Adipocyte (in vitro differentiated cells): ENCODE measurements at places on chromosomes 7 and 10.

DNA sequence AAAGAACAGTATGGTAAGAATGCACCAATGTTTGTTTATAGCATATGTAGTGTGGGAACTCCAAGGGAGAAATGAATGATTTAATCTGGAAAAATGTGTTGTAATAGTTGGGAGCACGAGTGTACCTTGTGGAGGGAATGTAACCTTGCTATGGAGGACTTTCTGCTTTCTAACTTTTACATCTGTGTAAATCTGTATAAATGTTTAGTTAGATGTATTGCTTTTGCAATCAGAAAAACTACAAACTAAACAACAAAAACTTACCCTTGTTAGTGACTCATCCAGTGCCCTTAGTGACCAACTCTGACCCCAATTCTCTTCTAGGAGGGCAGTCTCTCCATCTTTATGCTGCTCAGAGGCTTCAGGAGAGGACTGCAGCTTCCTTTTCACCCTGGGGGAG is 89.3 kb downstream of the CCNY start:
- peak; percentile 36 for DNase-seq

GRCh38 chr10:117533507-117534281 is 8.9 kb upstream of the EMX2 start:
- no peak for DNase-seq

GRCh38 chr7:106153891-106154449 is 41.9 kb upstream of the SYPL1 start:
- DNase-seq, result peak; percentile 93

DNA sequence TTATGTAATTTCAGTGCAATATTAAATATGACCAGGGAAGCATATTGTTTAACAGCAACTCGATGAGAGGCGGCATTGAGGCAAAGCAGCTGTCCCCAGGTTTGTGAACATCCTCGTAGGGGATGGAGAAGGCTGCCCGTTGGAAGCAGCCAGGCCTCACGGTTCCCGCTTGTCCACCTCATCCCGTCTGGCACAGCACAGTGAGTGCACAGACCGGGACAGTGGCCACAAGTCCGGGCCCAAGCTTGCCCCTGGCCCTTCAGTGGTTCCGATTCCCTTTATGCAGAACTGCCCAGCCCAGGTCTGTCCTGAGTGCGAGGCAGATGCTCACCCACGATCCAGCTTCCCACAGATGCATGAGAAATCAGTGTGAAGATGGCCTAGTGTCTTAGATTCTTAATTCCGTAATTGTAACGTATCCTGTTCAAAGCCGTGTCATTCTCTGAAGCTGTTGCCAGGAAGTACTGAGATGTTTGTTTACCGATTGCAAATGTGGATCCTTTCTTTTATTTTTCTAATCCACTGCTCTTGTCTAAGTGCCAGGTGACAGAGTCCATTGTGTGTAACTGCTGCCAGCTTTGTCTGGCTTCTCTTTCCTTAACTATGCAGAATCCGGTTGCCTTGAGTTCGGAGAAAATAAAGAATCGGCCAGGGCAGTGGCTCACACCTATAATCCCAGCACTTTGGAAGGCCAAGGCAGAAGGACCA is 35.5 kb downstream of the PFKP start:
- no peak for DNase-seq

DNA sequence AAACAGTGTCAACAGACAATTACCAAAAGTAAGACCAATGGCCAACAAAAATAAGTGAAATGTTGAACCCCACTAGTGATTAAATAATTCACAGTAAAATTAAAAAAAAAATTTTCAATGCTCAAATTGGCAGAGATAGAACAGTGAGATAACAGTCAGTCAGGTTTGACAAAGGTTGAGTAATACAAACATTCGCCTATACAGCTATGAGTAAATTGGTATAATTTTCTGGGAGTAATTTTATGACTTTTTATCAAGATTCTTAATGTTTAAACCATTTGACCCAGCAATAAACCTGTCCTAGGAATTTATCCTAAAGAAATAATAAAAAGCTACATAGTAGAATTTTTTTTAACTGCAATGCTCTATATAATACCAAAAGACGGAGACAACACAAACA is 64.9 kb upstream of the SHH start:
- no peak for DNase-seq

DNA sequence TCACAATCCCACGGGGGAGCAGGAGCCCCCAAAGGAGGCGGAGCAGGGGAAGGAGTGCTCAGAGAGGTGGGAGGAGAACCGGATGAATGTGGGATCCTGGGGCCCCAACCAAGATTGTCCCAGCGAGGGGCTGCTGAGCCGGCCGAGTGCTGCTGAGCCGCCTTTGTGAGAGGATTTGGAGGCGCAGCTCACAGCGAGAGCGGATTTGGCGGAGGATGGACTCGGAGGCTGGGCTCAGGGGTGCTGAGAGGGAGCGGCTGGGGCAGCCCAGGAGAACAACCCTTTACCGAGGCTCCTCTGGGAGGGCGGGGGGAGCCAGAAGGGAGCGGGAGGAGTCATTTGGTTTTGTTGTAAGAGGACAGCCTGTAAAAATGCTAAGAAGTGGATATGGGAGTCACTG is 23.0 kb downstream of the GHRHR start:
- no peak for DNase-seq

- no peak for DNase-seq
These were observed 38.7 kb upstream of the ARHGAP21 start for GRCh38 chr10:24762161-24762924.

DNA sequence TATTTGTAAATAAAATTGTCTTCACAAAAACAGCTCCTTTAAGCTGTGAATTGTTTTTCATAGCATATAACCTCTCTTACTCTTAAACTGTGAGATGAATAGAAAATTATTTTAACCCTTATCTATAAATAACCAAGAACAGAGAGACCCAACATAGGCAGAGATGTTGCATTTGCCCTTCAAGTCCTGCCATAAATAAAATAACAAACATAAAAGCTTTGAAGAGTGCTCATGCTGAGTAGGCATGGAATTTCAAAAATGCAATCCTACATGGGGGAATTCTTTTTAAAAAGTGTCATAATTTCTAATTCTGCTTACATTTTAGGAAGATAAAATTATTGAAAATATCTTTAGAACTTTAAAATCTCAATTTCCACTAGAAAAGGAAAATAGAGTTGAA is 124.1 kb upstream of the FERD3L start:
- DNase-seq, result no peak
